ENCODE measurements at places on chromosomes 2 and 18.

DNA sequence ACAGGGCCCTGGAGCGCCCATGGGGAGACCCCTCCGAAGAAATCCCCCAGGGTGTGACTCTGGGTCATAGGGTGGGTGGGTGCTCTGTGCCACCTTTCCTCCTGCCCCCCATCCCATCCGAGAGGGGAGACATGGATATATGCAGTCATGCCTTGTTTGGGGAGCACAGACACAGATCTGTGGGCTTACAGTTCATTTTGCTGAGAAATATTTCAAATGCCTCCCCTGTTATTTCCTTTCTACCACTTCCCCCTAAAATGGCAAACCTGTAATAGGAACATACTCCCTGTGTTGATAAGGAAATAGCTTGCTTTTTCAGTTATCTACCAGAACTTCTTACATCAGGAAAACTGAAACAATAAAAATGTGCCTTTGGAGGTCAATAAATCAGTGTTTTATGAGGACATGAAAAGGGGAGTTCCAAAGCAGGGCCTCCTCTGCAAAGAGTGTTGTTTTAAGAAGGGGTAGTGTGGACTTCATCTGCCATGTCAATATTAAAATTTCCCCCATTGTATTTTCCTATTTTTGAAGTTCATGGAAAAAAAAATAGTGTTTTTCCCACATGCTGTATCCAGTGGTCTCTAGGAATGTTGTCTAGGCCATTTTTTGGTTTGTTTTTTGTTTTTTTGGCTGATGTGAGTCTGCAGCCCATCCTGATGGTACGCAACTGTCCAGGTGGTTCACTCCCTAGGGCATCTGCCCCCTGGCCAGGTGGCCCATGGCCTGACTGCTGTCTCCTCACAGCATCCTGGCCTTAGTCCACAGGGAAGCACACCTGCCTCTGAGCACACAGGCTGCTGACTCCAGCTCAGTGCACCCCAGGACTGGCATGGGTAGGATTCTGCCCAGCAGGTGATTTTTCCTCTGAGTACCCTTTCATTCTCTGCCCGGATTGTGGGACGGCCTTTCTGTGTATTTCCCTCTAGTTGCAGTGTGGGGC lies 3.7 kb downstream of the TNFRSF11A start:
- DNase-seq = no peak

DNA sequence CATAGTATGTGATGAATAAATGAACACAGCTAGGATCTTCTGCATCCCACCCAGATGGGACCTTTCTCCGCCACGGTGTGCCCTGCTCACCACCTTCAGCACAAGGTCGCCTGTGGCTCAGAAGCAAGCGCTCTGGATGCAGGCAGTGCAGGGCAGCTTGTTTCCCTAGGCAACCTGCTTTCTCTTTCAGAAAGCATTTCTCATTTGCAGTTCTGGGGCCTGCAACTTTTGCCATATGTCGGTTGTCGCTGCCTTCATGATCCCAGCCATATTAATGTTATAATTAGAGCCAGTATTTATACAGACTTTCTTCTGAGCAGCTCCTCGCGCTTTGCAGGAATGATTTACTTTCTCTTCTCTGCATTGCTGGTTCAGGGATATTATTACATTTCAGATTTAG lies 692.8 kb downstream of the RNF144A start:
- DNase-seq = no peak

- DNase-seq = no peak
Observed at GRCh38 chr2:176424746-176425145, 155.5 kb downstream of the MTX2 start.

DNA sequence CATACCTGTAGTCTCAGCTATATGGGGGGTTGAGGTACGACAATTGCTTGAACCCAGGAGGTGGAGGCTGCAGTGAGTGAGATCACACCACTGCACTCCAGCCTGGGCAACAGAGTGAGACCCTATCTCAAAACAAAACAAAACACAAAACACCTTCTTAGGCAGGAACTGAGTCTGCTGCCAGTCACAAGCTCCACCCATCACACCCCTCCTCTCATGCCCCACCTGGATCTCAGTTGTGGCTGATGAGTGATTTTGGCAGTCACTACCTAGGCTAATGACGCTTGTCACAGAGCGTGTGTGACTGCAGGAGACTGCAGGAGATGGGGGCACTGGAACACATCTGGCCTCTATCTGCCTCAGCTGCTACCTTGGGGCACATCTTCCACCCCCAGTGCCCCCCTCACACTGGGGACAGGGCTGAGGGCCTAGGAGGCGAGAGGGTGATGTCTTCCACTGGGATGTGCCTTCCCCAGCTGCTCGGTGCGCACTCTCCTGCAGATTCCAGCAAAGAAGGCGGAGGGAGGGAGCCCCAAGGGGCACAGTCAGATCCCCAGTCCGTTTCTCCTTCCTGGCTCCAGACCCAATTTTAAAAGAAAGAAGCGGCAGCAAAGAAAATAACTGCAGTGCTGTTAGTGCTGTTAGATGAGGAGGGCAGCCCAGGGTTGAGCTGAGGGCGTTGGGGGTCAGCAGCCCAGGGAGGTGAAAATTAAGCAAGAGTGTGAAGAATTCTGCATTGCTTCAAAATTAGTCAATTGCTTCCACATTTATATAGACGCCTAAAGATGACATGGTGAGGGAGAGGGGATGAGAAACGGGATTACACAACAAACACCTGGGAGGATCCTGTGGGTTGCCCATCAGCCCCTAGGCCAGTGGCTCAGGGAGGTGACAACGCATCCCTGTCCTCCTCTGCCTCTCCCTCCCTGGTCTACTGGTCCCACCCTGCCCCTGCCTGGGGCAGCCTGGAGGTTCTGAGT lies 143.6 kb upstream of the HAAO start:
- DNase-seq = no peak

GRCh38 chr2:72153924-72154323 lies 6.3 kb upstream of the CYP26B1 start:
- no peak for DNase-seq

- no peak for DNase-seq
Observed at GRCh38 chr18:55861266-55861665, 273.3 kb upstream of the TCF4 start.

DNA sequence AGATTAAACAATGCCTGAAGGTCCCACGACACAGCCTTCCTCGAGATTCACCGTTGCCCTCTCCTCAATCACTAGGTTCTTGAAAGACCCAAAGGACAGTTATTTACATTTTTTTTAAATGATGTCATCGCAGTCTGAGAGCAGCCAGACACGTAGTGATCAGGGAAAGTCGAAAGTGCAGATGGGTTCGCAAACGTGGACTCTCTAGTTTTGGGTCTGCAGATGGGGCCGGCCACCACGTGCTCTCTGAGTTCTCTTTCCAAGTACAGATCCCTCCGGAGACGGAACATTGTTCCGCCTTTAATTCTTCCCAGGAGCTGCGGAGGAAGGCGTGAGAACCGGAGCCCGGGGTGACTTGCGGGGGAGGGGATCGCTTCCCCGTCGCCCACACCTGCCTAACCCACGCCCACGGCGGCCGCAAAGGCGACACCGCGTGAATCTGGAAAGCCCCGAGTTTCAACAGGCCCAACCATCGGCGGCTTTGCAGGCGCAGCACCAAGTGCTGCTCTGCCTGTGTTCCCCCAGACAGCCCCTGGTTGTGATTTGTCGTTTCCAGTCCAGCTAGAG lies 54.3 kb downstream of the PKDCC start:
- peak; percentile 80 for DNase-seq

- no peak for DNase-seq
Observed at GRCh38 chr2:170101789-170102188, 76.2 kb upstream of the MYO3B start.

- DNase-seq = no peak
Observed at GRCh38 chr2:136613096-136613495, 152.2 kb upstream of the THSD7B start.

GRCh38 chr2:66925128-66925527 lies 472.0 kb upstream of the ETAA1 start:
- peak; percentile 71 for DNase-seq

- peak; percentile 97 for DNase-seq
Observed at GRCh38 chr2:119431155-119431975, at the start of gene TMEM37. Gene TMEM37 (plus strand): TSS chr2:119431854. CDS start chr2:119431904, 50 bp downstream.

DNA sequence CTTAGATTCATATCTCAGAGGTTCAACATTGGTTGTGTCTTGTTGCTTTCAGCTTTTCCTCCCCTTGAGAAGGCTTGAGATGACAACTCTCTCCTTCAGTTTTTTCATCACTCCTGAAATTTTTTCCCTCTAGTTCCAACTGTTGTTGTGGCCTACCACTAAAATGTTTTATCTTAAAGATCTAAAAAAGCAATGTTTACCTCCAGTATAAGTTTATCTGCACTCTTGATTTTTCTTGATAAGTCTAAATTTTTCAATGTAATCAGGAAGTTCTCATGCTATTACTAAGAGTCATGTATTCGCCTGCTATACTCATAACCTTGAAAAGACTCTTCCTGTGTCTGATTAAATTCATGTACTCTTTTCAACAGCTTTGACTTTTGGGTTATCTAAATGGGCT lies 366.3 kb upstream of the TFPI start:
- DNase-seq = no peak

- no peak for DNase-seq
Observed at GRCh38 chr2:44360749-44361329, 455 bp downstream of the PREPL start.

DNA sequence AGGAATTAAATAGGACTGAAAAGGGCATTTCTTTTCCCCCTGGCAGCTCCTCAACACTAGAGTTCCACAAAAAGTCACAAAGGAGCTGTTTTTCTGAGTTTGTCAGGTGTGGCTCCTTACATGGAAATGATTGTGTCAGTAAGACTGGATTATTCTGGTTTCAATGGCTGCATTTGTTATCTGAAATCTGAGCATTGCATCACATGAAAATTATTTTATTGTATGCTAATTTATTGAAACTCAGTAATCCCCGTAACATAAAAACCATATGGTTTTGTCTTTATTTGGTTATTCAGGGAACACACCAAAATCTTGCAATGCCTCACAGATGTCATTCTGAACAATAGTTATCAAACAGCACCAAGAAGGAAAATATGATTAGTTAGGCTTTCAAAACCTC lies 439.7 kb upstream of the TNP1 start:
- no peak for DNase-seq

DNA sequence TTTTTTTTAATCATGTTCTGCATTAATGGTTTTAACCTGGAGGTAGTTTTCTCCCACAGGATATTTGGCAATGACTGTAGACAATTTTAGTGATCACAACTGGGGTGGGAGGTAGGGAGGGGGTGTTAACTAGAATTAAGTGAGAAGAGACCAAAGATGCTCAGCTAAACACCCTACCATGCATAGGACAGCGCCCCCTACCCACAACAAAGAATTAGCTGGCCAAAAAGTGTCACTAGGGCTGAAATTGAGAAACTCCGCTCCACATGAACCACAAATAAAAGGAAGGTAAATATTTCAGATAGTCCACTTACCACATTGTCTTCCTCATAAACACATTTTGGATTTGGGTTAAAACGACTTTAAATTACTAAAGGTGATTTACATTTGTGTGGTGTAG lies 942.6 kb downstream of the SUCLG1 start:
- no peak for DNase-seq

- DNase-seq = no peak
Observed at GRCh38 chr18:57776767-57777166, 26.3 kb downstream of the ATP8B1 start.

DNA sequence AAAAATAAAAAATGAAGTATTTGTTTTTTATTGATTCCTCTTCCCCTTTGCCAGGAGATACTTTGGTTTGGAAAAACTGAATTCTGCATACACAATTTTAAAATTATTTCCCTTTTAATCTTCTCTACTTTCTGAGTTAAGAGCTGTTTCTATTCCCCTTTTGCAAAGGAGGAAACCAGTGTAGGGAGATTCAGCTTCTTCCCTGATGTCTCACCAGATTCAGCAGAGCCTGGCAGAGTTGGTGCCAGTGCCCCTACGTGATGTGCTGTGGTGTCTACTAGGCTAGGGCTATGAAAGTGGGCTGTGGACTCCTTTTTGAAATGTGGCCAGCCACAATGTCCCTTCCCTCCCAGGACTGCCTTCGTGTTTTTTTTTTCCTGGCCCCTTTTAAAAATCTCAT lies 2.4 kb downstream of the RPE start:
- DNase-seq = no peak

- DNase-seq = no peak
Observed at GRCh38 chr2:106106622-106107508, 87.2 kb downstream of the UXS1 start.

GRCh38 chr2:114123925-114124324 lies 234.0 kb downstream of the ACTR3 start:
- DNase-seq = no peak

Data from urothelium cell line (cell line).